ENCODE measurements at places on chromosomes 16 and 17.

DNA sequence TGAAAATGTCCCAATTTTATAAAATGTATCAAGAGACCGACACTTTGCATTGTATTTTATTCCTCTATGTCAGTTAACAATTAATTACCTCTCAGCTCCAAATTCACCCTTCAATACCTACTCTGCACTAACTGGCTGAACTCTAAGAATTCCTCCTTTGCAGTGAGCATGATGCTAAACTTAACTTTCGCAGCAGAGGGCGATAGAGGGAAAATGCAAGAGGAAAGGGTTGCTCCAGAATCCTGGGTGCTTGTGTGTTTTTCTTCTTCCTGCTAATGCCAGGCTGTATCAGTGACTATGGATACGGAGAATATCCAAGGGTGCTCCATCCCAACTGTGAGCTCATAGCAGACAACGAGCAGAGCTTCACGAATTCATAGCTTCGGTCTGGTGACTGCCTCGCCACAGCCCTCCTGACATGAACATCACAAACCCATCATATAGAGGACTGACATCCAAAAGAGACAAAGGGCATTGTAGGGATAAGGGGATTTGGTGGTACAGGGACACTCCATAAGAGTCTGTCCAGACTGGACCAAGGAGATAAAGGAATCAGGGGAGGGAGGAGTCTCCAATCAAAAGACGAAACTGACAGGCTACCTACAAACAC lies 172.9 kb downstream of the STX8 start:
- peak; percentile 53 for DNase-seq

- DNase-seq, result no peak
These were observed 152.5 kb downstream of the BANP start for GRCh38 chr16:88103581-88104188.

GRCh38 chr16:12637002-12637401 lies 166.7 kb downstream of the CPPED1 start:
- no peak for DNase-seq

- DNase-seq, result no peak
These were observed 585 bp downstream of the WRAP53 start for GRCh38 chr17:7688808-7689316.

- no peak for DNase-seq
These were observed 40.6 kb downstream of the MPRIP start for GRCh38 chr17:17082878-17083277.

DNA sequence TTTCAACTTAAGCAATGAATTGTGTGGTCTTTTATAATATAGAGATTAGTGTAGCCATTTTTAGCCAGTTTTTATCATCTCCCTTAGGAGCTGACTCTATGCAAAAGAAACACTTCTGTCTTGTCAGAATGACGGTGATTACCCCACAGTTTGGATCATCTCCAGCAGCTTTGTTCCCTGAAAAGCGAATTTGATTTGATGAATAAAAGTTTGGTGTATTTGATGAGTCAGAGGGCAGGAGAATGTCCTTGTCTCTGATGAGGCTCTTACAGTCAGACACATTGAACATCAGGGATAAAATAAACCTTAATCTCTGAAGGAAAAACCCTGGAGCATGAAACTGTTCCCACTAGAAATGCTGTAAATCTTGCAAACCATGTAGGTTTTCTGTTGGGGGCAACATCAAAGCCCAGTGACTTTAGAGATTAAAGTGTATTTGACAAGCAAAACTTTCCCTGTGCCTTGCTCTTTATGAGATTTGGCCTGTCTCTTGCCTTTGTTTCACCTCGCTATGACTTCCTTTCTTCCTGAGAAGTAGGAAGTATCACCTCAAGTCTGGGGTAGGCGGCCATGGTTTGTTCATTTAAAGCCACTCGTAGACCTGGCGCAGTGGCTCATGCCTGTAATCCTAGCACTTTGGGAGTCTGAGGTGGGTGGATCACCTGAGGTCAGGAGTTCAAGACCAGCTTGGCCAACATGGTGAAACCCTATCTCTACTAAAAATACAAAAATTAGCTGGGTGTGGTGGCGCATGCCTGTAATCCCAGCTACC lies 209.3 kb downstream of the FTO start:
- DNase-seq, result peak; percentile 52

DNA sequence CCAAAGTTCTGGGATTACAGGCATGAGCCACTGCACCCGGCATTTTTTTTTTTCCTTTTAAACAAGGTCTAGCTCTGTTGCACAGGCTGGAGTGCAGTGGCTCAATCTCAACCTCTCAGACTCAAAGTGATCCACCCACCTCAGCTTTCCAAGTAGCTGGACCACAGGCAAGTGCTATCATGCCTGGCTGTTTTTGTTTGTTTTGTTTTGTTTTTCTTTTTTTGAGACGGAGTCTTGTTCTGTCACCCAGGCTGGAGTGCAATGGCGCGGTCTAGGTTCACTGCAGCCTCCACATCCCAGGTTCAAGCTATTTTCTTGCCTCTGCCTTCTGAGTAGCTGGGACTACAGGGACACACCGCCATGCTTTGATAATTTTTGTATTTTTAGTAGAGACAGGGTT lies 19.1 kb upstream of the ZC3H7A start:
- no peak for DNase-seq
